ENCODE measurements at places on chromosomes 13 and 19.

- DNase-seq: no peak
Measured at GRCh38 chr13:67275351-67275960, 45.3 kb upstream of the PCDH9 start.

- no peak for DNase-seq
Measured at GRCh38 chr13:66492479-66492878, 737.7 kb downstream of the PCDH9 start.

DNA sequence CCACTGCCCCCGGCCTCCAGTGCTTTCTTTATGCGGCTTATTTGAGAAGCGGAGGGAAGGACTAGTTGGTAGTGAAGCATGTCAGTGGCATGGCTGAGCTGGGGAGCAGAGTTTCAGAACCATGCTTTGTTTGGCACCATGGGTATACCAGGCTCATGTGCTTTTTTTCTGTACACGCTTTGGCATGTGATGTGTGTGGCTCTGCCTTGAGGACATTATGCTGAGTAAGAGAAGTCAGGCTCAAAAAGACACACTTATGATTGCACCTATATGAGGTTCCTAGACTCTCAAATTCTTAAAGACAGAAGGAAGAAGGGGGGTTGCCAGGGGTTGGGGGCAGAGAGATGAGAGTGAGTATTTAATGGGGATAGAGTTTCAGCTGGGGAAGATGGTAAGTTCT, 21.3 kb downstream of the GATAD2A start:
- DNase-seq: no peak

DNA sequence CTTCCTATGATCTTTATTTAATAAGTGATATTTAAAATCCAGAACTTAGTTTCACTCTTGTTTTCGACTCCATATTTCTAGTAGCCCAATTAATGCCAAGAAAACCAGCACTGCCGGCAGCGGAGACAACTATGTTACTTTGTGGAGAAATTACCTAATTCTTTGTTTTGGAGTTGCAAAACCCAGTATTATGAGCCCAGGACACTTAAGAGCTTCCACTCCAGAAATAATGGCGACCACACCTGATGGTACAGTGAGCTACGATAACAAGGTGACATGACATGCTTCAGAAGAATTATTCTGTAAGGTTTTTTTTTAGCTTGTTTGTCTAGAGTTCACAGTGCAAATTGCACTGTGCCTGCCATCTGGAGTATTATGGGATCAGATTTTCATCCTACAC, 136.4 kb downstream of the ZAR1L start:
- no peak for DNase-seq

DNA sequence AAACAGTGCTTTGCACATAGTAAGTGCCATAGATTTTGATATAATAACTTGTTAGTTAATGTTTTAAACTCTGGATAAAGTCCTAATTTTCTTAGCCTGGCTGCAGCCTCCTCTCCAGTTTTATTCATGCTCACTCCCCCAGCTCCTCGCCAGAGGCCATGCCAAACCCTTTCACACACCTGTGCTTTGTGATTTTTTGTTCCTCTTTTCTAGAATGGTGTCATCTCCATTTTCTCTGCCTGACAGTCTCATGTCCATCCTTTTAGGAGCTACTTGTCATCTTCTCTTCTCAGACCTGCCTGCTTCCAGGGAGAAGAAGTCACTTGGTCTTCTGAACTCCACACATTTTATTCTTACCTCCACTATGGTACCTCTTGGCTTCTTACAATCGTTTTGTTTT, 55.8 kb upstream of the SPATA13 start:
- no peak for DNase-seq

GRCh38 chr19:56423276-56423984, 19.3 kb downstream of the ZNF583 start:
- no peak for DNase-seq

GRCh38 chr13:74005320-74006157, 128.7 kb downstream of the KLF12 start:
- no peak for DNase-seq

DNA sequence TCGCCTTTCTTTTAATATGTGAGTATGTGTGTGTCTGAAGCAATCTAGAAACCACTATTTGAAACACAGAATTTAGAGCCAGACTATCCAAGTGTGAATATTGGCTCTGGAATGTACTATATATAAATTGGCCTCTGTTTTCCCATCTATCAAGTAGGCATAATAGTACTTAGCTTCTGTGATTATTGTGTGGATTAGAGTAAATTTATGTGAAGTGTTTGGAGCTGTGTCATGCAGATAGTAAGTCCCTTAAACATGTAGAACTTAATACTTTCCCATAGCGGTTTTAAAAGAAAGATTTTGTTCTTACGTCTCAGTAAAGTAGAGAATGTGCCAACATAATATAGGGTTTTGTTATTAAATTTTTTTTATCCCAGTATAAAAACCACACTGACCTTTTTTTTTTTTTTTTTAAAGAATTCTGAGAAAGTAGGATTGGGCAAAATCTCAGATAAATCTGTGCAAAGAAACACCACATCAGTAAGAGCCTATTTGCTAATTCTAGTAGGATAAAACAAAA, 432.3 kb downstream of the RFC3 start:
- no peak for DNase-seq

DNA sequence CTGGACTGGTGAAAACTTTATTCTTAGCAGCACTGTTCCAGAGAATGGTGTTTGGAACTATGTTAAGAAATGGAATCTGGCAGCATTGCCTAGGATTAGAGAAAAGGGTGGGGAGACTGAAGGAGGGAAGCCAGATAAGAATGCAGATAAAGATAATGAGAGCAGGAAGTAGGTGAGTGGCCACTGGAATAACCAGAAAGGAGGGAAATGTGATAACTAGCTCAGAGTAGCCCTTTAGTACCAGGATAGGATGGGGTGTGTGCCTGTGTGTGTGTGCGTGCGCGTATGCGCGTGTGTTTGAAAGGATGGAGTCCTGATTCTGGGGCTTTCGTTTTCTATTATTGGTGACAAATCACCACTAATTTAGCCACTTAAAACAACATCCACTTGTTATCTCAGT, 33.4 kb upstream of the FRY start:
- DNase-seq: no peak

DNA sequence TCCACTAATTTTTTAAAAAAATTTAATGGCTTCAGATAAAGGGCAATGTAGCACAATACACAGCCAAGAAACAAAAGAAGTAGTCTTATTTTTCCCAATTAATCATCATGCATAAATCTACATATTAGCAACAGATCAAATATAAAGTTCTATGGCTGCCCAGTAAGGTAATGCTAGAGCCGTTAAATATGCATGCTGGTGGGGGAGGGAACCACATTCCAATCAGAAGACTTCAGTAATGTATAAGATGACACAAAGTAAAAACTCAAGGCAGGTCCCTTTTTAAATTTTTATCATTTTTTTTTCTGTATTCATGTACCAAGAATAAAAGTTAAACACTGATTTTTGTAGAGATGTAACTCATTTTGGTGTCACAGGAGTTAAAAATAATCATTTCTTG, 62.0 kb downstream of the MPHOSPH8 start:
- no peak for DNase-seq

- no peak for DNase-seq
Measured at GRCh38 chr13:53131361-53131760, 102.7 kb downstream of the OLFM4 start.

- no peak for DNase-seq
Measured at GRCh38 chr19:48645620-48646000, 377 bp downstream of the CA11 start.

- DNase-seq: no peak
Measured at GRCh38 chr19:8615813-8616596, 5.5 kb upstream of the ADAMTS10 start.

GRCh38 chr13:30567072-30567471, 50.6 kb upstream of the USPL1 start:
- no peak for DNase-seq

- DNase-seq: no peak
Measured at GRCh38 chr13:99282264-99283231, 24.4 kb upstream of the GPR18 start.

DNA sequence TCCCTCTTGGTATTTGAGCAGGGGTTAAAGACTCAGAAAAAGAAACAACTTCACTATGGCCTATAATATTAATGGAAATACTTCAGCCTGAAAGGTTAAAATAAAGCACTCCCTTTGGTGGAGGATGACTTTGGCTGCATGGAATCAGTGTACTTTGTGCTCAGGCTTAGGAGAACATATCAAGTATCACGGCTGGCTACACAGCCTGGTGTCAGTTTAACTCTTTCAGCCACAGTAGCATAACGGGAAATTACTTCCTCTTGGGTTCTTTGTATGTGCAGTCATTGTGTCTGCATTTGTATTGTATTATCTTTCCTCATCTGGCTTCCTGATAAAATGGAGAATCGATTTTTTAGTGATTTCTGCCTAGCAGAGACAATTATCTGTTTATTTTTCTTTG, 239.0 kb downstream of the GGACT start:
- no peak for DNase-seq

- no peak for DNase-seq
Measured at GRCh38 chr13:23949200-23949599, 51.9 kb upstream of the C1QTNF9B start.

DNA sequence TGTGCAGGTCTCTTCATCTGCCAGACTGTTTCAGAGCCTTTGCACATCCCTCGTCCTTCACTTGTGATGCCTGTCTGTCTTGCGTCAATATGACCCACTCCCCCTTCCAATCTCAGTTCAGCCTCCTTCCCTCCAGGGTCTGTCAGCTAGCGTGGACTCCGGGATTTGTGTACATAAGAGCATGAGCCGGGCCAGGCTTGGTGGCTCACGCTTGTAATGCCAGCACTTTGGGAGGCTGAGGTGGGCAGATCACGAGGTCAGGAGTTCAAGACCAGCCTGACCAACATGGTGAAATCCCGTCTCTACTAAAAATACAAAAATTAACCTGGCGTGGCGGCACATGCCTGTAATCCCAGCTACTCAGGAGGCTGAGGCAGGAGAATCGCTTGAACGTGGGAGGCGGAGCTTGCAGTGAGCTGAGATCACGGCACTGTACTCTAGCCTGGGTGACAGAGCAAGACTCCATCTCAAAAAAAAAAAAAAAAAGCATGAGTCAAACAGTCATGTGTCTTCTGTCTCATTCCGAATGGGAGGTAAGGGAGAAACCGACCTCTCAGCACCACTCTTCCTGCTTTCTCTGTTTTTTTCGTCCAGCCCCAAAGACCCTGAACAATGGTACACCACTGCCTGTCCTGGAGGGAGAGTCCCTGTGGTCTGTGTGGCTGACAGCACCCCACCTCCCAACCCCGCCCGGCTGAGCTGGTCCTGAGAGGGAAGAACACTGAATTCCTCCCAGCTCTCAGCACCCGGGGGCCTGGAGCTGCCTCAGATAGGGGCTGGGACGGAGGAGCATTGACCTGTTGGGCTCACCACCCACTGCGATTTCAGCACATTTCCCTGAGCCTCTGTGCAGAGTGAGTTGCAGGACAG, 2.4 kb upstream of the SIGLEC9 start:
- DNase-seq: no peak

- DNase-seq: no peak
Measured at GRCh38 chr19:35216833-35217648, 11.5 kb downstream of the FAM187B start.

DNA sequence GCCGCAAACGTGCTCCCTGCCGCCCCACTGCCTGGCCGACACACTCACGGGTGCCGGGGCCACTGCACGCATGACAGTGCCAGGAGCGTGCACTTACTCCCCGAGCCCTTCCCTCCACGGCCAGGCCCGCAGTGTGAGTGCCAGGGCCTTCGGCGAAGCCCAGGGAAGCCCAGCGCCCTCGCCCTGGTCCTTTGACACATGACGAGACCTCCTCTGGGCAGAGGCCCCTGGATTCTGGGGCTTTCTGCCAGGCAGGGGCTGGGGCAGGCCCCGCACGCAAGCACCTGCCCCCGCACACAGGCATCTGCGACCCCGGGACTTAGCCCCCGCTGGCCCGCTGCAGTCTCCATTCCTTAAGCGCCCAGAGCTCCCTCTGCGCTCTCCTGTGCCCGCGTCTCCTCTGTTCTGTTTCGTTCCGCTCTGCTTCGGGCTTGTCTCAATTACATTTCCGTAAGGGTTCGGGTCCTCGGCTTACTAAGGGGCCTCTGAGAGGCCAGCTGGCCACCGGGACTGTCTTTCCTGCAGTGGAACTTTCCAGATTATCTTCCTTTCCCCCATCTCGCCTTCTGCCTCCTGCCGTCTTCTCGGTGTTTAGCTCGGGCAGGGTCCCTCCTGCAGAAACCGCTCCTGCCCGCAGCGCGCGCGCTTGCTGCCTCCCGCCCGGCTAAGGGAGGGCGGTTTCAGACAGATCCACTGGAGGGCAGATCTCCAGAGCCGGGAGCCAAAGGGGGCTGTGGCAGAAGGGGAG, 98.8 kb downstream of the ING1 start:
- no peak for DNase-seq

GRCh38 chr19:6091771-6092291, 18.5 kb downstream of the RFX2 start:
- no peak for DNase-seq

- no peak for DNase-seq
Measured at GRCh38 chr13:23889615-23890607, 711 bp upstream of the MIPEP start.

- peak; percentile 26 for DNase-seq
Measured at GRCh38 chr13:79710376-79710775, 229.4 kb downstream of the NDFIP2 start.
